ENCODE measurements at places on chromosomes 7 and 10.

DNA sequence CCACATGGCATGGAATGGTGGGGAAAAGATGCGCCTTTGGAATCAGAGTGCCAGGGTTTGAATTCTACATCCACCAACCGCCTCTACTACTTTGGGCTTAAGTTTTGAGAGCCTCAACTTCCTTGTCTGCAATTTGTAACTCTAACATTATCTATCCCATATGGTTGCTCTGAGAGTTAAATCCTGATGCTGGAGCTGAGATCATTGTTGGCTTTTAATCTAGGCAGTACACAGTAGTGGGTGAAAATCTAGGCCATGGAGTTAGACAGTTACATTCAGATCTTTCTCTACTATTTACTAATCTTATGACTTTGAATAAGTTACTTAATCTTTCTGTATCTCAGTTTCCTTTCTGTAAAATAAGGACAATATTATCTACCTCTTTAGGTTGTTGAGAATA is 149.7 kb upstream of the AOAH start:
- DNase-seq, result no peak

GRCh38 chr7:127820732-127821085 is 168.7 kb downstream of the SND1 start:
- no peak for DNase-seq

DNA sequence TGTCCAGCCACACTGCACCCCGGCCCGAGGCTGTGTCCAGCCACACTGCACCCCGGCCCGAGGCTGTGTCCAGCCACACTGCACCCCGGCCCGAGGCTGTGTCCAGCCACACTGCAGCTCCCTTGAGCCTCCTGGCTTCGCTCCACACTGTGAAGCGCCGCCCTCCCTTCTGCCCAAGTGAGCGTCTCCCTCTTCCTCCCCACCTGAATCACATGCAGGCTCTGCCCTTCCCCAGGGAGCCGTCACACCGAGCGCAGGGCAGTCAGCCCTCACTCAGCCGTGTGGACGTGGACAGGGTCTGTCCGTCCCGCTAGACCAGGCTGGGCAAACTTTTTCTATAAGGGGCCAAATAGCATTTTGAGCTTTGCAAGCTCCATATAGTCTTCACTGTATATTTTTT is 27.6 kb downstream of the CFAP46 start:
- DNase-seq, result no peak

- DNase-seq, result no peak
Observed at GRCh38 chr7:158572000-158572828, 15.4 kb downstream of the PTPRN2 start.

DNA sequence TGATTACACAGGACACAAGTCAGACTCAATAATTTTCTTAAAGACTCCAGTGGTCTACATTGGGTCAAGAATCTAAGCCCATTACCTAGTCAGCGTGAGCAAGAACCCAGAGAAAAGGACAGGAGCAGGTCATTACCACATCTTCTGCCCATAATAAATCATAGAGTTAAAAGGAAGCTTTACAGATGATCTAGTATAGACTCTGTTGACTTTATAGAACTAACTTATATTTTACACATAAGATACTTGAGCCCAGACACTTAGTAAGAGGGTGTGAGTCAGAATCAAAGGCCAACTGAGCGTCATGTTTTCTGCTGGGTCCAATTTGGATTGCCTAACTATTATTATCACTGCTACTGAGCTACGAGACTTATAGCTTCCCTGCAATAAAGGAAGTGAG is 206.1 kb upstream of the NPSR1 start:
- DNase-seq, result no peak

- no peak for DNase-seq
Observed at GRCh38 chr7:22219739-22220493, 137.0 kb downstream of the RAPGEF5 start.

- no peak for DNase-seq
Observed at GRCh38 chr7:155721056-155721455, 76.6 kb downstream of the RBM33 start.

DNA sequence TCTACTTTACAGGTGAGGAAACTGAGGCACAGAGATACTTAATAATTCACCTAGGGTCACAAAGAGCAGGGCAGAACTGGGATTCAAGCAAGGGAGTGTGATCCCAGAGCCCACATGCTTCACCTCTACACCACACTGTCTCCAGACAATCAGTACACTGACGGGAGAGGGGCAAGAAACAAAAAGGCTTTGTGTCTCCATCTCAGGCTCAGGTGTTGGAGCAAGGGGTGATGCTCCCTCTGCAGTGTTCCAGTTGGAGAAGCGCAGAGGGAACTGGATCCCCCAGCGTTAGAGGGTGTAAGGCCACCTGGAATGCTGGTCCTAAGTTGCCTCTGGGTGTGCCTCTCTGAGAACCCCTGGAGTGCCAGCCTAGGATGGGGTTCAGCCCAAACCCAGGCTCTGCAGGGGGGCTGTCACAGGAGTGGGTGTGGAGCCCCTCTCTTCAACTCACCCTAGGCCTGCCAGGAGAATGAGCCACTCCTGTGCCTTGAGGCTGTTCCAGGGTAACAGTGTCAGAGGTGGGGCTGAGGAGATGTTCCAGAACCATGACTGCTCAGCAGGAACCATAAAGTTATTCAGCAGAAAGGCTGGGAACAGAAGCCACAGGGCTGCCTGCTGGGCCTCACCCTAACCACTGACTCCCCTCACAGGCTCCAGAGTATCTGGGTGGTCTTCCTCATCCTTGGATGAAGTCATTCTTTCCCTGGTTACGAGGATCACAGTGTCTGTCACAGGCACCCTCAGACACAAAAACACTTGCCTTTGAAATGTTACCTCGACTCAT is 5.5 kb downstream of the RBP4 start:
- no peak for DNase-seq

- DNase-seq, result no peak
Observed at GRCh38 chr7:51035716-51036115, 253.0 kb upstream of the GRB10 start.
